Fibroblast of skin of right biceps (primary cell): ENCODE measurements at places on chromosomes 5 and 9.

DNA sequence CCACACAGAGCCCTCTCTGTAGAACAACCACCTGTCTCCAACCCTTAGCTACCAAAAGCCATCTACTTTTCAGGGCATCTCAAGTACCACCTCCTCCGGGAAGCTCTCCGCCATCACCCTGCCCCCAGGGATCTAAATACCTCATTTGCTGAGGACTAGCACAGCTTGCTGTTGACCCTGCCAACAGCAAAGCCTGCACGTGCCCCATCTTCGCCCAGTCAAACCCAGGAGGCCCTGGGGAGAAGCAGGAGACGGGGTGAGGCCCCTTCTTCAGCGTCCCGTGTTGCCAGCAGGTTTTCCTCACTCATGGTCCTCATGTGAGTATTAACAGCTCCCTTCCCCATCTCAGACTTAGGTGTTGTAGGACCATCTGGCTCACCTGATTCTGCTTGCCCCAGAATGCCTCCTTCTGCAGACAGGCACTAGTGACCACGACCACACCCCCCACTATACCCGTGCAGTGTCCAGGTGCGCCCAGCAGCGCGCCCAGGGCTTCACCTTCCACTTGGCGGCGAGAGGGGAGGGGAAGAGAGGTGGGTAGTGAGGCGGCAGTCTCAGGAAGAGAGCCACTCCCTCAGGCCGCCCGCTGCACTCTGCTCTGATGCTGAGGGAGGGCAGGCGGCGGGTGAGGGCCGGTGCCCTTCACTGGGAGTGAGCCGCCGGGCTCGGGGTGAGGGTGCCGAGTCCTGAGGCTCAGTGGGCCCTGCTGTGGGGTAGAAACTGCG is 11.1 kb downstream of the VAV2 start:
- DNase-seq = no peak

GRCh38 chr5:174698156-174698555 is 26.2 kb upstream of the MSX2 start:
- DNase-seq = no peak

- DNase-seq = peak; percentile 41
Measured at GRCh38 chr9:123033864-123034601, 566 bp downstream of the GPR21 start.

GRCh38 chr5:67989456-67989855 is 226.1 kb upstream of the PIK3R1 start:
- DNase-seq = peak; percentile 54

- DNase-seq = no peak
Measured at GRCh38 chr5:1312993-1313833, 18.3 kb upstream of the TERT start.

- no peak for DNase-seq
Measured at GRCh38 chr5:117102591-117102990, 528.0 kb upstream of the SEMA6A start.

GRCh38 chr5:104599726-104600125 is 1037.1 kb upstream of the NUDT12 start:
- DNase-seq = no peak

GRCh38 chr9:69198521-69199220 is 24.6 kb downstream of the TJP2 start:
- DNase-seq = no peak

DNA sequence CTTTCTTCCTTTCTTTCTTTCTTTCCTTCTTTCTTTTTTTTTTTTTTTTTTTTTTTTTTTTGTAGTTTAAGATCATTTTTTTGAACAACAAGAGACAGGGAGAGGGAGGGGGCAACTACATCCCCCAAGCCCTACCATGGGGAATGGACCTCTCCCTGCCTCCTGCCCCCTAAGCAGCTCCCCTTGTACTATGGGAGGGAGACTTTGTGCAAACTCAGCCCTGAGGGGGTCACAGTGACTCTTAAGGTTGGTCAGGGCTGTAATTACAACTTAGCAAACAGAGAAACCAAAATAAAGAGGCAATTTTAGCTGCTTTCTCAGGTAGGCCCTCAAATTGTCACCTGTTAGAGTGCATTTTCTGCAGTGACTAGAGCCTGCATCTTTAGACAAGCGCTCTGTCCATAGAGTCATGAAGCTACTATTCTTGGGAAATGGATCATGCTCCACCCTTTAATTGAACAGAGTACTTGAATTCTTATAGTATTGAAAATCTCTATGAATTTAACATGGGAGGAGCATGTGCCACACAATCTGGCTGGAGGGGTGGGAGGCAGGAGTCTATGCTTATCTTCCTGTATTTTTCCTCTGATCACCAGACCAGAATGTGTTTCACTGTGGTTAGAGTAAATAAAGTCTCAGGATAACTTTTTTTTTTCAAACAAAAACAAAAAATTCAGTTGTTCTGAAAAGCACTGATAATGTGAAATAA is 24.3 kb upstream of the PIK3R1 start:
- no peak for DNase-seq

- no peak for DNase-seq
Measured at GRCh38 chr5:75568202-75568601, 43.1 kb upstream of the ANKDD1B start.

DNA sequence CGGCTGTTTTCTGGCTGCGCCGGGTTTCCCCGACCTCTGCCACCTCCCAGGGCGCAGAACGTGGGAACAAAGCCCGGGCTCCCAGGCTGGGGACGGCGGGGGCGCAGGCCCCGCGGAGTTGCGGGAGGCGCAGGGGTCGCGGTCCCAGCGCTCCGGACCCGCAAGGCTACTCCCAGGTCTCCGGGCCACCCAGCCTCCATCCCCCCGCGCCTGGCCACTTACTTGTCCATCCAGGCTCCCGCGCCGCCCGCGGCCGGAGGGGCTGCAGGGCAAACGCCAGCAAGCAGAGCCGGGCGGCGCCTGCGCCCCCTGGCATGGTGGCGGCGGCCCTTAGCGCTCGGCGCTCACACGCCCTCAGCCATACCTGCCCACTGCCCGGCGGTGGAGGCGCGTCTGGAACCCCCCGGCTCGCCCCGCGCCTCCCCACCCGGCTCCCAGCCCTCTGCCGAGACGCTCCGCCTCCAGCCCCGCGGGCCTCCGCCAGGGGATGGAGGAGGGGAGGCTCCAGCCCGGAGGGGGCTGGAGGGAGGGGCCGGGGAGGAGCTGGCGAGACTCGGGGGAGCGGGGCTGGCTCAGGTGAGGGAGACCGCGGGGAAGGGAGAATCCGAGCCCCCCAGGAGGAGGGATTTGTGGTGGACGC is at the start of gene ADAM19:
Gene ADAM19 (minus strand): TSS at position 395 of the 640 bp plus-strand sequence. CDS start 79 bp downstream, at position 316.
- peak; percentile 84 for DNase-seq

DNA sequence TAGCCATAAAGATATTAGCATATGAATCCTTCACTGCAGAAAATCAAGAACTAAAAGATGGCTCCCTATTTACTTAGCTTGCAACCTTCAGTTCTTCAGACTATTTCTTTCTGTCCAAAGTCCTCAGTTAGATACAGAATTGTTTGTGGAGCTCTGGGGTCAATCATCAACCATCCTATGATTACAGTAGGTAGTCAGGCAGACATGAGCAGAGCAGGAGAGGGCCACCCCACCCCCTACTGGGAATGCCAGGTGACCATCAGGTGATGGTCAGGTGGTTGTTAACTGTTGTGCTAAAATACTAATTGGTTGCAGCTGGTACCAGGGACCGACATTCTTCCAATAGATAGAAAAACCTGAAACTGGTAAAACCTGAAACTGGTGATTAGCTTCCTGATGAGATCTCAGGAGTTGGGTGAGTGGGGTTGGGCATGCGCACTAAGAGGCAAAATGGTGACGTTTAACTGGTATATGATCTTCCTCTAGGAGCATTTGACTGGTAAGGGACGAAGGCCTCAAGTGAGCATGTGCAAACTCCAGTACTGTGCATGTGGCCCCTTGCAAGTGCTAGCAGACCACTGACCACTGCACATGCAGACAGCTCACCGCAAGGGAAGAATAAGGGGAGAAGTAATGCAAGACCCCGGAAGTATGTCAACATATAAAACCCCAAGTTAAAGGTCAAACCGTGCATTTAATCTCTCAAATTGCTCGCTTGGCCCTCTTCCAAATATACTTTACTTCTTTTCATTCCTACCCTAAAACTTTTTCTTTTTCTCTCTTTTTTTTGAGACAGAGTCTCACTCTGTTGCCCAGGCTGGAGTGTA is 13.6 kb downstream of the C9orf57 start:
- no peak for DNase-seq

GRCh38 chr5:93385655-93386054 is 195.4 kb downstream of the NR2F1-AS1 start:
- DNase-seq = no peak

DNA sequence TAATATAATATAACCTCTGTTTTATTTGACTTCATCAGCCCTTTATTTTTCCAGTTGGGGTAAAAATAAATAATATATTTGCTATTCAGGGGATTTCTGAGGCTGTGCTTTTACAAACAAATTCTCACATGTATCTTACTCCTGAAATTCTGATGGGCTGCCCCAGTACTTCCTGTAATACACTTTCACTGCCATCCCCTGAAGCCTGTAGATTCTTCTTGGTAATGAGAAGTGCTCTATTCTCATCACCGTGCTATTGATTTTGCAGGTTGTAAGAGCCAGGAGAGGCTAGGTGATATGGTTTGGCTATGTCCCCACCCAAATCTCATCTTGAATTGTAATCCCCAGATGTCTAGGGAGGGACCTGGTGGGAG is 91.9 kb upstream of the CEP78 start:
- no peak for DNase-seq

DNA sequence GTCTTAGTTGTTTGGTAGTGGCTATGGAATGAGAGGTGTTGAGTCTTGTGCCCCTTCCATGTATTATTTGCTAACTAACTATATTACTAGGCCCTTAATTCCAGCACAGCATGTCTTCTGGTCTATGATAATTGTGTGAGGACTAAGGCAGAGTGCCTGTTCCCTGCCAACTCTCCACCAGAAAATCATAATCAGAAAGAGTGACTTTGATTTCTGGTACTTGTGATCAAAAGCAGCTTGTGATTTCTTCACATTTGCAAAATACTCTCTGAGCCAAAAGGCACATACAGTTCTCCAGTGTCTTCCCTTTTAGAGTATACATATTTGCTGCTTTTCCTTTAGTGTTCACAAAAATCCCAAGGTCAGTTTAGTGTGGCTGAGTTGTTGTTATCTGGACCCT is 229.9 kb downstream of the GNA14 start:
- no peak for DNase-seq

- no peak for DNase-seq
Measured at GRCh38 chr9:75823151-75823550, 67.3 kb upstream of the PCSK5 start.

- peak; percentile 72 for DNase-seq
Measured at GRCh38 chr5:142115937-142116614, 7.5 kb downstream of the NDFIP1 start.

- no peak for DNase-seq
Measured at GRCh38 chr5:131167615-131168014, 2.6 kb upstream of the HINT1 start.

DNA sequence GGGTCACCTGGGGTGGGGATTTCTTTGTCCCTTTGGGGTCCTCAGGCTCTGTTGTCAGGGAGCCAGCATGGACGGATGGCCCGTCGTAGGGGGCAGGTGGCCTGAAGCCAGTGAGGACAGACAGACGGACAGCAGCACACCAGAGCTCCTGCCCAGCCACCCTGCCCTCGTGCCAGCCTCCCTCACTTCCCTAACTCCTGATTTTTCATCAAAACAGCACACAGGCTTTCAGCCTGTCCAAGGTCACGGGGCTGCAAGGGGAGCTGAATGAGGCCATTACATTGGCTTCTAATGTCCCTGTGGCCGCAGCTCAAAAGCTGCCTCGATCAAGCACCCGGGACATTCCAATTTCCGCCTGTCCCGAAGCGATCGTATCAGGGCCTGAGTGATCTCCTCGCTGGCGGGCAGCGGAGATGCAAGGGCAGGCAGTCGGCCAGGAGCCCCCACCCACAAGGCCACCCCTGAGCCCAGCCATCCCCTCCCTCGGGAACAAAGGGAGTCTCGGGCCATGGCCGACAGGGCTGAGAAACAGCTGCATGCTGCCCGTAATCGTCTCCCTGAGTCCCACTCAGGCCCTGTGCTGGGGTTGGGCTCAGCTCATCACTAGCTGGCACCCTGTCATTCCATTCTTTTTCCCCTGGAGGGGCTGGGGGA is 50.5 kb upstream of the RNU6ATAC start:
- DNase-seq = peak; percentile 22

DNA sequence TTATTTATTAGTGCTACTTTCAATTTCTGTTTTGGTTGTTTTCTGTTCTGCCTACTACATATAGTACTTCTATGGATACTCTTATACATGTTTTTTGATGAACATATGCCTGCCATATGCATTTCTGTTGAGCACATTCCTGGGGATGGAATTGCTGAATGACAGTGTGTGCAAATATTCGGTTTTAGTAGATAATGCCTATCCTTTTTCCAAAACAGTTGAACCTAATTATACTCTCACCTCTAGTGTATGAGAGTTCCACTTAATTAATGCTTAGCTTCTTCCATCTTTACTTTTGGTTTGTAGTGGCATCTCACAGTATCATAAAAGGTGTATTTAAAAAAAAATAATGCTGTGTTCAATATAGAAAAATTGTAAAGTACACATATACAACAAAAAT is 96.8 kb downstream of the ADGRV1 start:
- no peak for DNase-seq

DNA sequence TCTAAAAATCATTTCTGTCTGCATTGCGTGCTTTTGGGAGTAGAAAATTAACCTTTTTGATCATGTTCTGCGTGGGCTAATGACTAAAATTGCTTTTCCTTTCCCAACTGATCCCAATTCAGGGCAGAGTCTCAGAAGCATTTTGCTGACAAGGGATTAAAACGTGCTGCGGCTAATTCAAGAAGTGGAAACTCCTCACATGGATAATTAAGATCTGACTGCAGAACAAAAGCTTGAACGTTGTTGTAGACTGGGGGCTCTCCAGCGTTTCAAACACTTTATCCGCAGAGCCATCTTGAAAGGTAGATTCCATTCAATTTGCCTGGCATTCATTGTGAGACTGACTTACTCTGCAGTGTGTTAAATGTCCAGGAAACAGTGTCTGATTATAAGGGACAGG is 485.3 kb upstream of the DMAC1 start:
- no peak for DNase-seq

- no peak for DNase-seq
Measured at GRCh38 chr5:75260708-75261107, 24.0 kb upstream of the ANKRD31 start.

- DNase-seq = peak; percentile 68
Measured at GRCh38 chr5:77358255-77359205, 133.6 kb downstream of the WDR41 start.

DNA sequence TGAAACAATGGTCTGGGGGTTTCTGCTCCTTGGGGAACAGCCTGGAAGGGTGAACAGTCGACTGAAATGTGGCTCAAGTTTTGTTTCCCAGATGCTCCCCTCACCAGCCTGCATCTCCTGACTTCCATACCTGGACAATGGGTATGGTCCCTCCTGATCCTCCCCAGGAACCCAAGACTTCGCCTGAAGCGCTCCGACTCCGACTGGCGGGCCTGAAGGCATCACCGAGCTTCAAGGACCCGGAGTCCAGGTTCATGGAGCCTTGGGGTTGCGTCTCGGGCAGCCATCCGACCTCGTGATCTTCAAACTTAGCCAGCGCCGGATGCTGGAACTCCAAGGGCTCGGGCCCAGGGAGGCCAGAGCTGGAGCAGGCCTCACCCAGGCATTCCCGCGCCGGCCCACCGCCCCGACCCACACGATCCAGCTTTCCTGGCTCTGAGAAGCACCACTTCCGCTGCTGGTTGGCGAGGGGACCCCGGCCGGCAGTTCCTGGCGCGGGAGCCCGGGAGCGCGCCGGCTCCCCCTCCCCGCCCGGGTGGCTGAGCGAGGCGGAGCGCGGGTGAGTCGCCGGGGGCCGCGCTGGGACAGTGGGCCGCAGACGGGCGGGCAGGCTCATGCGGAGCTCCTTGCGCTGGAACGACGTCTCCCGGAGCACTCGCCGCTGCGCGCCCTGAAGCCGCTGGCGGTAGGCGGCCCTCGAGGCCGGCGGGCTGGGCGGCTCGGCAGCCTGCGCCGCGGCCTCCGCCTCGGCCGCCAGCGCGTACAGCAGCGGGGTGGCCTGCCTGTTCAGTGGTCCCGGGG is 5.2 kb downstream of the SHROOM1 start:
- DNase-seq = no peak
